Memory B cell (primary cell): ENCODE measurements at places on chromosomes 4 and X.

GRCh38 chrX:57899064-57899463, 11.2 kb downstream of the ZXDA start:
- DNase-seq, result no peak

DNA sequence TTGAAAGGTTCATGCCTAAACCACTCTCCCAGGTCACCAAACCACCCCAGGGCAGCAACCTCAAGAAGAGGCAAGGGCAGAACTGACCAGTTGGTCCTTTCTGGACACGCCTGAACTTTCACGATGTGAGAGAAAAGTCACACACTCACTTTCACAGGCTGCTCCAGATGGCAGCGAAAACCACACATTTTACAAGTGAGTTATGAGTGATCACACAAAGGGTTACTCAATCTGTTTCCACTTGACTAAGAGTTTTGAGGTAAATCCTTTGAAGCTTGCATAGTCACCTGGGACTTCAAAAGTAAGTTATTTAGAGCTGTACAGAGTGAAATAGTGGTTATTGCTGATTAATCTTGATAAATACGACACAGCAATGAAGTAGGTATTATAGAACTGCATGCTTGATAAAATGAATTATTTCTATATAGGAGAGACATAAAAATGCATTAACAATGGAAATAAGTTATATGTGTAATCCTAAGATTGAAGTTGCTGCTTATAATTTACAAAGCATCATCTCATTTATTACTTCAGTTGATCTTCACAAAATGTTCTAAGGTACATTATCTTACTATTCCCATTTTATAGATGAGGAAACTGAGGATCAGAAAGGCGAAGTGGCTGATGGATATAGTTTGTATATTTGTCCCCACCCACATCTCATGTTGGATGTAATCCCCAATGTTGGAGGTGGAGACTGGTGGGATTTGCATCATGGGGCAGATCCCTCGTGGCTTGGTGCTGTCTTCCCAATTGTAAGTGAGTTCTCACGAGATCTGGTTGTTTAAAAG, 103.0 kb upstream of the KLF3 start:
- DNase-seq, result no peak

DNA sequence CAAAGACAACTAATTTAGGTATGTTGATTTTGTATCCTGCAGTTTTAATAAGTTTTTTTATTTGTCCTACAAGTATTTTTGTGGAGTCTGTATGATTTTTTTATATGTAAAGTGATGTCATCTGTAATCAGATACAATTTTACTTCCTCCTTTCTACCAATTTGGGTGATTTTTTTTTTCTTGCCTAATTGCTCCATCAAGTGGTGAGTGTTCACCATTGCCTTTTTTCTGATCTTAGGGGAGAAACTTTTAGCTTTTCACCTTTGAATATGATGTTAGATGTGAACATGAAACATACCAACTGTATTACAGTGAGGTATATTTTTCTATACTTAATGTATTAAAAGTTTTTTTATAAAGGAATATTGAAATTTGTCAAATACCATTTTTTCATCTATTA, 362.3 kb downstream of the PABPC4L start:
- no peak for DNase-seq

DNA sequence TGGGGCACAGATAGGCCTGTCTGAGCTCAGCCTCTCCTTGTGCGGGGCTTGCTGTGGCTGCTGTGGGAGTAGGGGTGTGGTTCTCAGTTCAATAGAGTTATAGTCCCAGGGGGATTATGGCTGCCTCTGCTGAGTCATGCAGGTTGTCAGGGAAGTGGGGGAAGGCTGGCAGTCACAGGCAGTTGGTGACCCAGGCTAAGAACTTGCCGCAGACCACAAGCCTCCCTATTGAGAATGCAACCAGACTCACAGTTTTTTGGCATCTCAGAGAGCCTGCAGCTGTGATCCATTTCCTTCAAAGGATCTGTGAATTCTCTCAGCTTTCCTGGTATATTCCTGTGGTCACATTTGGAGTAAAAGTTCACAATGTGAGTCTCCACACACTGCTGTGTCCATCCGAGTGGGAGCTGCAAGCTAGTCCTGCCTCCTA, 364.9 kb downstream of the ZNF674 start:
- DNase-seq, result no peak

GRCh38 chrX:118522230-118522926, 26.8 kb downstream of the DOCK11 start:
- no peak for DNase-seq

DNA sequence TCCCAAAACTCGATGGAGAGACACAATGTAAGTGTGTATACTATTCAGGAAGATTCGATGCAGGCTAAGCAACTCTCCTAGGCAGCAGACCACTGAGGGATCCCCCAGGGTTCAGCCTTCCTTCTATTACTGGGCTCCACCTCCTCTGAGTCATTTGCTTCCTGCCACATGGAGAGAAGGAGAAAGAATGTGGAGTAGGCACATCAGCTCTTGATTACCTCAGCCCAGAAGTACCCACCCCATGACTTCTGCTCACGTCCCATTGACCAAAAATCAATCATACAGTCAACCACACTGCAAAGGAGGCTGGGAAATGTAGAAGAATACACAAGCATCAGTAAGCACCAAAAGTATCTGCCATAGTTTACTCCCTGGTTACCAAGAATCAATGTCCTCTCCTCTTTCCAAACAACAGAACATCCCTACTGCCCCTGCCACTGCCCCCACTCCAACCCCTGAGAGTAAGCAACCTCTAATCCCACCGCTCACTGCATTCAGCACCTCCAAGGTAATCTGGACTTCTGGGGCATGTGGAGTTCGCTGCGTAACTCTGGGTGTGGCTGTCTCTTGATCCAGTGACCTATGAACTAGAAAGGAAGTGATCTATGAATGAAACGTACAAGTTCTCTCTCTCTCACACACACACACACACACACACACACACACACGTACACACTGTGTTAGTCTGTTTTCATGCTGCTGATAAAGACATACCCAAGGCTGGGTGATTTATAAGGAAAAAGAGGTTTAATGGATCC, 91.2 kb upstream of the C1QTNF7 start:
- no peak for DNase-seq

GRCh38 chr4:131764730-131765129, 1384.4 kb upstream of the PCDH10 start:
- no peak for DNase-seq

DNA sequence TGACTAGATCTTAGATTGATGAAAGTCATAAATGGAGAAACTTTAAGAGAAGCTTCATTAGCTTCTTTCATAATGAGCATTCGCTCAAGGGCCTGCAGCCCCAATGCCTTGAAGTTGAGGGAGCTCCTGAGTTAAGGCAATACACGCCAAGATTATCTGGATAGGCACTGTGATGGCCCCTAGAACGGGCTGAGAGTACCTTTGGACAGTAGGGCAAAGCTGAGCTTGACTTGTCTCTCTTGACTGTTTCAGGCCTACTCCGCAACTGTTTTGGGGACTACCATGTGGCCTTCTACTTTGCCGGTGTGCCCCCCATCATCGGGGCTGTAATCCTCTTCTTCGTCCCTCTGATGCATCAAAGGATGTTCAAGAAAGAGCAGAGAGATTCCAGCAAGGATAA, 83.3 kb downstream of the RLIM start:
- no peak for DNase-seq

DNA sequence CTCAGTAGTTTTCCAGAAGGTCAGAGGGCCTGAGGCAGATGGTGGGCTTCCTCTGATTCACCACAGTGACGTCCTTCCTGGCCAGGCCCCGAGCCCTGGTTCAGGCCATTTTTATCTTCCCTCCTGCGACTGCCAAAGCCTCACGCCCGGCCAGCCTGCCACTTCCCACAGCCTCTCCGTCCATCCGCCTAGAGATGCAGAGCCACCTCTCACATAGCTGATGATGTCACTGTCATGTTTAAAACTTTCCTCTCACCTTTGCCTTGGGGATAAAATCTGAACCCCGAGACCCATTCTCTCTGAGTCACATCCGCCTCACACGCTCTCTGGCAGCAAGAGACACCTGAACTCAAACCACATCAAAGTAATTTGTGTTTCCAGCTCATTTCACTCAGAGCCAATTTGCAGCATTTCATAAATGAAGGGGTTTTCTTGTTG, 175.3 kb downstream of the QDPR start:
- DNase-seq, result no peak

GRCh38 chr4:76570141-76570973, 135.3 kb downstream of the SHROOM3 start:
- no peak for DNase-seq

DNA sequence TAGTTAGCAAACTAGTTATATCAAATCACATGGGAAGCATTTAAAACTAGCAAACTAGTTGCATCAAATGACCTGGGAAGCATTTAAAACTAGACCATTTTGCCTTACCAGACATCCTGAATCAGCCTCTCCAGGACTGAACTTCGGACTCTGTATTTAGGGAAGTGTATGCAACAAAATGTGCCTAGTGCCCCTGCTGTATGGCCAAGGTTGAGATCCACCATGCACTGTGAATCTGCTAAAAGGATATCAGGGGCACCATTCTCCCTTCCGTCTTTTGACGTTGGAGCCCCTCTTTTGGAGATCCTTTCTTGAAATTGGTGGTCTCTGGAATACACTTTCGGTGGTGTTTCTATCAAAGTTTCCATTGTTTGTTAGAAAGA, 49.5 kb downstream of the CCNI start:
- DNase-seq, result no peak

GRCh38 chr4:155703486-155704247, 37.0 kb downstream of the GUCY1A1 start:
- DNase-seq, result no peak

- peak; percentile 25 for DNase-seq
Observed at GRCh38 chrX:7147413-7147977, at the start of gene STS. Gene STS, plus strand, starts transcription at chrX:7147712. Its CDS starts 105,488 bp downstream, at chrX:7253200.

- no peak for DNase-seq
Observed at GRCh38 chr4:46270986-46271596, 118.8 kb downstream of the GABRA2 start.

DNA sequence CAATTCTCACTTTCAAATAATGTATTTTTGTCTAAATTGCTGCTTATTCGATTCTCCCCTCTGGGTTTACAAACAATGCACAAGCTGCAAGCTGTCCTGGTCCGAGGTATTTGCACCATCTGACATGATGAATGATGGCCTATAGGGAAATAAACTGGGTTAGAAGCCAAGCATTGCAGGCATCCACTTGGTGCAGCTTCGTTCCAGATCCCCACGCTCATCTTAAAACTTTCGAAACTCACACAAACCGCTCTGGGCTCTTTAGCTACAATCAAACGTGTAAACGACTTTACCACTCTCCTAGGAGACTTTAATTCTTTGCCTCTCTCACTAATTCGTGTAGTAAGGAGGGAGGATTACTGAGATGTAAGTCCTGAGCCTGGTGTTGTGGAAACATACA, 19.0 kb downstream of the PHKA2 start:
- no peak for DNase-seq

DNA sequence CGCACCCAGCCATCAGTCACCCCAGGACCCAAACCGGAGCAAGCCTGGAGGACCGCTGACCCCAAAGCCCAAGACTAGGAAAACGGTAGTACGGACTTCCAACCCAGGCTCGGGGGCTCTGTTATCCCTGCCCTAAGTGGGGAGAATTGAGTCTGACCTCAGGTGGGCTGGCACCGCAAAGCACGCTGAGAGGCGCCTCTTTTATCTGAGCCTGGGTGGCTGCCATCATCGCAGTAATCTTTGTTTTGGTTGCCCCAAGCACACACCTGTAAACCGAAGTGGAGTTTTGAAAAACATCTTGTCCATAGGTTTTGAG, 894 bp upstream of the SH3RF1 start:
- DNase-seq, result no peak

DNA sequence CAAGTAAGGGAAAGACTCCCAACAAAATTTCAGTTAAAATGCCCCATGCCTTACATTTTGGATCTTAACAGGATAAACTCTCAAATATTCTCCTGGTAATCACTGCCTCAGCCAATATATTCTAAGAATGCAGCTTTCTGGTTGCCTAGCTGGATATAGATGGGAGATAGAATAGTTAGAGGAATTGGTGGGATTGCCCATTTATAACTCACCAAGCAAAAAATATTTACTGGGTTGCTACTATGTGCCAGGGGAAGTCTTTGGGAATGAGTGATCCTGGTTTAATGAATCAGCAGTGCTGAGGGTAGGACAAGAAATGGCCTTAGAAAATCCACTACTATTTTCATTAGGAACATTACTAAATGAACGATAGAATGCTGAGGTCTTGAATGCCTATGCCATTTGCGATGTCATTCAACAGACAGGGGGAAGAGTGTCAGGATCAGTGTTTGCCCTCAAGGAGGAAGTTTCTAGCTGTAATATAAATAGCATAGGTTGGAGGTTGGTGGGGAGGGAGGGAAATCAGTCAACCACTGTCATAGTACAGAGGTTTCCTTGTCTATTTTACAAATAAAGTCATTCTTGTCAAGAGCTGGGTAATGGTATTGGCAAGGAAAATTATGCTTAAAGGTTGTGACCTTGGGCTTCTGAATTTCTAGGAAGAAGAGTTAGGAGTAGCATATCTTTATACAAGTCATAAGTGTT, 63.5 kb downstream of the ENOPH1 start:
- no peak for DNase-seq

DNA sequence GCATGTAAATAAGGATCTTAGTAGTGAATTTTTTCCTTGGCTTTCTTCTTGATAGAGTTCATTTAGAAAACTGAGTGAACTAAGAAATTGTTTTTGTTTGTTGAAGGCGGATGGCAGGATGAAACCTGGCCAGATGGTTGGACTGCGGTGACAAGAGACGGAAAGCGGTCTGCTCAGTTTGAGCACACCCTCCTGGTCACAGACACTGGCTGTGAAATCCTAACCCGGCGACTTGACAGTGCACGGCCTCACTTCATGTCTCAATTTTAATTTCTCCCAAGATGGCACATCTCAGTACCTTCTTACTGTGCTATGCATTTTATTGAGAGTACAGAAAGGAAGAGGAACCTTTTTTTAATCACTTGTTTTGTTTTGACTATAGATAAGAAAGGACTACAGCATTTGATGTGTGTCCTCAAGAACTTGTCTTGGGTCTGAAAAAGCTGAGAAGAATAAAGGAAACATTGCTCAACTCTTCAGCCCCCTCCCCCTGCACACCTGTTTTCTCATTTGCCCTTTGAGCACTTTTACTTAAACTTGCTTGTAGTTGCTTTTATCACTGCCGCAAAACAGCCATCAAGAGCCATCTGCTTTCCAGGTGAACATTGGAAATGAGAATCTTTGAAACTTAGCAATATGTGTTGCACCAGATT, 27.4 kb downstream of the ADH5 start:
- DNase-seq, result no peak

- no peak for DNase-seq
Observed at GRCh38 chrX:28487818-28488217, 99.4 kb upstream of the IL1RAPL1 start.

- DNase-seq, result no peak
Observed at GRCh38 chr4:36277533-36277932, 3.9 kb upstream of the DTHD1 start.

- no peak for DNase-seq
Observed at GRCh38 chrX:43590150-43590549, 65.9 kb upstream of the MAOA start.

- no peak for DNase-seq
Observed at GRCh38 chr4:124322234-124323065, 390.1 kb downstream of the ANKRD50 start.

DNA sequence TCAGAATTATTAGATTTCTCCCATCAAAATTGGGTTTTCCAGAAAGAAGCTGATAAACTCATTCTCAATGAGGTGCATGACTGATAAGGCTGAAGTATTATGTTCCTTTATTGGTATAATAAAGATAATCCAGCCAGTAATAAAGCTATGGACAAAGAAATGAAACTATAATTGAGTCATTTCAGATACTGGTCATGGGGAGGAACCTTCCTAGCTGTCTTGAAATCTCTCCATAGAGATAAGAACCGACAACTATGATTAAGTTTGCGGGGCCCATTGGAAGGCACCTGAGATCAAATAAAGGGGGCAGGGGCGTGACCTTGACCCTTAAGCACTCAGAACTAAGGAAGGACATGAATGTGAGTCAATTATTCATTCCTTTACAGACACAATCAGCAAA, 47.8 kb downstream of the RAI2 start:
- DNase-seq, result no peak
